Mammary epithelial cell (primary cell): ENCODE measurements at places on chromosomes 6 and 20. TPM values are rescaled to one million over a fixed set of nuclear protein-coding genes. Genes with fewer than 3 reads are reported as not detected.

Gene DLGAP4
- polyA plus RNA-seq: 23.0 TPM

Gene KIAA1755
- polyA plus RNA-seq: 0.41 TPM

Gene RBPJL
- not detected for polyA plus RNA-seq

Gene CAPN11
- polyA plus RNA-seq: not detected

Gene DEFB124
- polyA plus RNA-seq: not detected

Gene TMEM200A
- polyA plus RNA-seq: 11.6 TPM

Gene SLPI
- 266 TPM for polyA plus RNA-seq

Gene SLC17A5
- 6.2 TPM for polyA plus RNA-seq
